ENCODE measurements at places on chromosomes 7 and 10.

DNA sequence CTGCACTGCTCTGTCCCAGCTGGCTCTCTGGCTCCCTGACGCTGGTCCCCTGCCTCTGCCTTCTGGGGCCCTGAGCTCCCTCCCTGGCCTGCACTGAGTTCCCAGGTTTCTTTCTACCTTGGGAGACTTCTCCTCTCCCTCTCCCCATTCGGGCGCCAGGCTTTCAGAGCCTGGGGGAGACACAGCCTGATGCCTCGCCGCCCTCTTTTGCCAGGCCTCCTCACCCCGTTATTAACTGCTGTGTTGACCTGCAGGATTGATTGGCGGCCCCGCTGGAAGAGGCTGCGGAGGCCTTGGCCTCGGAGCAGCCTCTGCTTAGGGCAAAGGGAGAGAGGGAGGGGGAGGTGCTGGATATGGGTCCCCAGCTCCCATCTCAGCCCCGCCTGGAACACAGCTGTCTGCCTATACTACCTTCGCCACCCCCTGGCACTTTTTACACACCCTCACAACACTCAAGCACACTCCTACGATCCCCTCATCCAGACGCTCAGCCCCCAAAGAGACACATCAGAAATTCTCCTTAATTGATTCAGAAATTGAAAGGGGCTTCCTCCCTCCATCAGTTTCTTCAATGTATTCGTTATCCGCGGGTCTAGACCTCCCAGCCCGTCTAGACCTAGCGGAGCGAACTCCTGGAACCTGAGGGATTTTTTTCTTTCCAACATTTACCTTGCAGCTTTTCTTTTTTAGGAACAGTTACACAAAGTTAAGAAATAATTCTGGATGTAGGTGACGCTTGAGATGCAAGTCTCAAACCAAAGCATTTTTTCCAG lies 7.1 kb upstream of the PAX2 start:
- DNase-seq: no peak

GRCh38 chr10:129203819-129204218 lies 263.2 kb upstream of the MGMT start:
- no peak for DNase-seq

GRCh38 chr10:67606572-67606971 lies 89.4 kb downstream of the CTNNA3 start:
- DNase-seq: peak; percentile 62

DNA sequence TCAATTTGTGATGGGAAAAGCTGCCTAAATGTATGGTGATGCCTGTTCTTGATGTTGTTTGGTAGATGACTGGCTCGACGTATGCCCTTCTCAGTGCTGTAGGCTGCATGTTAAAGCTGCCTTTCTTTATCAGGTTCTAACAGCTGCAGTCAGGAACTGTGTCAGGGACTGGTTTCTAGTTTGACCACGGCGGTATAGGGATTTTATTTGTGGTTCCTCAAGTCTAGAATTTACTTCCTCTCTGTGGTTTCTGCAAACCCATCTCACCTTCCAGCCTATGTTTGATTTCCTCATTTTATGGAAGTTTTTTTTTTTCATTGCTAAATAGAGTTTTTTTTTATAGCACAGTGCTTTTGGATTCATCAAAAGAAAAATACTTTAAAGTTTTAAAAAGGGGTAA lies 26.5 kb downstream of the LMTK2 start:
- peak; percentile 41 for DNase-seq

GRCh38 chr10:9819756-9820494 lies 1197.7 kb upstream of the CELF2 start:
- no peak for DNase-seq

DNA sequence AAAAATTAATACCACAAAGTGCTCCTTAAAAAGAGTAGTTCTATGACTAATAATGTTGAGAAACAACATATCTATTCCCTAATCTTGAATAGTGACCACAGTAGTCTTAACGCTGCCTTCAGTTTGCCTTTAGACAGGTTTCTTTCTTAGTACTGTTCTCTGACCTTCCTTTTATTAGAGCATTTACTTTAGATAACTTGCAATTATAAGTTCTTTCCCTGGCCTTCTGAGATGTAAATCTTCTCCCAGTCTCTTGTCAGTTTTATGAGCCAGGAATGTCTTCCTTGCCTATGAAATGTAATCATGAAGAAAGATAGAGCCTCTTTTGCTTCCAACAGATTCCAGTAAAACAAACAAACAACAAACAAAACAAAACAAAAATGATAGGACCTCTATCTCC lies 1119.8 kb upstream of the LRRTM3 start:
- no peak for DNase-seq

- no peak for DNase-seq
These were observed 17.3 kb upstream of the INPP5A start for GRCh38 chr10:132520177-132520811.

GRCh38 chr10:100009283-100009792 lies 409 bp downstream of the DNMBP start:
- DNase-seq: peak; percentile 68

GRCh38 chr10:61417661-61418060 lies 35.5 kb downstream of the TMEM26 start:
- no peak for DNase-seq

- DNase-seq: no peak
These were observed 119.7 kb downstream of the ABLIM1 start for GRCh38 chr10:114538181-114538906.

DNA sequence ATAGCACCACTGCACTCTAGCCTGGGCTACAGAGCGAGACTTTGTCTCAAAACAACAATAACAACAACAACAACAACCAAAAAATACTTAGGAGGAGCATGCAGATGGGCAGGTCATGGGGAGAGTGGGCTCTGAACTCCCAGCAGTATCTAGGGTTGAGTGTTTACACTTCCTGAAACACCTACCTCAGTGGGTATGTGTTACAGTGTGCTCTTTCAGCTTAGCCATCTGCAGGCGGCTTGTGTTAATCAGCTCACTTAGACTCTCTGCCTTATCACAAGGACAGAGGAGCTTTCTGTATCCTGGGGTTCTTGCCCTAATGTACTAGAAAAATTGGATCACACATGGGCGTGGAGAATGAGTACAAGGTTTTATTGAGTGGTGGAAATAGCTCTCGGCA lies 340.2 kb downstream of the KIF20B start:
- DNase-seq: no peak

- DNase-seq: no peak
These were observed 23.5 kb upstream of the WAPL start for GRCh38 chr10:86545101-86545500.

DNA sequence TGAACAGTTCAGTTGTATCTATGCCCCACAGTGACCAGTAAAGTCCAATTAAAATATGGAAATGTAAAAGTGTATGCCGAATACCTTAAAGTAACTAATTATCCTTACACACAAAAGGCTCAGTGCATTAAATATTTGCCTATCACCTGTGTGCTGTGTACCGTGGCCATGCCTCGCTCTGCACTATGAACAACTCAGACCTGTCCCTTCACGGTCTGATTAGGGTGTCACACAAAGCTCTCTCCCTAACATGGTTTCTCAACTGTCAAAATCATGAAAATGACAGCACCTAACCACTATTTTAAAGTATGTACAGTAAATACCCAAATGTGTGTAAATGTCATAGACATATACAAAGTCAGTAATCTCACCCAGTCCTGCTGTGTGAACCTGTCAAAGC lies 43.1 kb downstream of the STK17A start:
- DNase-seq: no peak

DNA sequence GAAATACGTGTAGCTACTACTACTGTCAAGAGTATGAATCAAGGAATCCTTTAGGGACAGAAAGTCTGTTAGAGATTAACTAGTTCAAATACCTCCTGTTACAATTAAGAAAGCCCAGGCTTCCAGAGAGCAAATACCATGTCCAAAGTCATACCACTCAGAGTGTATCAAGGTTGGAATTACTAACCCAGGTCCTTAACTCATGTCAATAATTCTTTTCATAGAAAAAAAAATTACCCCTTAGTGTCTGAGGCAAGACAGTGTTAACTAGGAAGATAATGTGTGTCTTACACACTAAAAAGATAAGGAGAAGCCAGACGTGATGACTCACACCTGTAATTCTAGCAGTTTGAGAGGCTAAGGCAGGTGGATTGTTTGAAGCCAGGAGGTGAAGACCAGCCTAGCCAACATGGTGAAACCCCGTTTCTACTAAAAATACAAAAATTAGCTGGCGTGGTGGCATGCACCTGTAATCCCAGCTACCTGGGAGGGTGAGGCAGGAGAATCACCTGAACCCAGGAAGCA lies 423.4 kb downstream of the SORCS1 start:
- DNase-seq: no peak

DNA sequence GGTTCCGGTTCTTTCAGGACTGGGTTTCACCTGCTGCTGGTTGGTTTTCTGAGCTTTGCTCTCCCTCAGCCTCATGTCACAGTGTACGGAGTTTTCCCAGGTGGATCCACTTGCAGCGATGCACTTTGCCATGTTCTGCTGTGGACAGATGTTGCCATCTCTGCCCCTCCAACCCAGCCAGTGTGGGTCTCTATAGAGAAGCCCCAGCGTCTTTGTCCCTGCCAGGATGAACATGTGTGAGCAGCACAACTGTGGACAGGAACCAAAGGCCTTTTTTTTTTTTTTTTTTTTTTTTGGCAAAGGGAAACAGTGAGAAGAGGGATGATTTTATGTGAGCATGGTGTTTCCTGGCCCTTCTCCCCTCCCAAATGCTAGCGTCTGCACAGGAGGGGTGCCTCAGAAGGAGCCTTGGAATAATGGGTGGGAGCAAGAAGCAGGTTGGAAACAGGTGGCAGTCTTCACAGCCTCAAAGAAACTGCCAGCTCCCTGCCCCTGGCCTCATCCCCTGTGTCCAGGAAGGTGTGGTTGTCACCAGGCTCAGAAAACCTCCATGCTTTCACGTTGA lies 106.5 kb downstream of the RPS24 start:
- no peak for DNase-seq

GRCh38 chr10:120634659-120635058 lies 177.6 kb downstream of the PLPP4 start:
- peak; percentile 2 for DNase-seq

DNA sequence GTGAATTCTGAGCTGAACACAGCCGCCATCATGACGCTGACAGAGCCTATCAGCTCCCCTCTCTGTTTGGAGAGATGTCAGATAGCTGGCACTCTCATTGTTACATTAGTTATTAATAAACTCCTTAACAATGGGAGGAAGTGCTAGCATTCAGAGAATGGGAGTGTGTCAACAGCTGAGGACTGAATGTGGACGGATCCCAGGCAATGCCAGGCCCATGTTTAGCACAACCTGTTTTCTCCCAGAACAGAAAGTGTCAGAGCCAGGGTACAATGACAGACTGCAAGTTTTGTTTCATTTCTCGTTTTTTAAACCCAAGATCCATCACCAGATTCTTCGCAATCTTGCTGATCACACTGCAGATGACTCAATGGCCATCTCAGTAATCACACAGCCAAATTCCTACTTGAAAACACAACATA lies 99.6 kb downstream of the PRPF18 start:
- DNase-seq: no peak

- DNase-seq: peak; percentile 93
These were observed 26.3 kb downstream of the DNMBP start for GRCh38 chr10:99983280-99983988.

- DNase-seq: no peak
These were observed 43.4 kb upstream of the PTN start for GRCh38 chr7:137386966-137387365.

DNA sequence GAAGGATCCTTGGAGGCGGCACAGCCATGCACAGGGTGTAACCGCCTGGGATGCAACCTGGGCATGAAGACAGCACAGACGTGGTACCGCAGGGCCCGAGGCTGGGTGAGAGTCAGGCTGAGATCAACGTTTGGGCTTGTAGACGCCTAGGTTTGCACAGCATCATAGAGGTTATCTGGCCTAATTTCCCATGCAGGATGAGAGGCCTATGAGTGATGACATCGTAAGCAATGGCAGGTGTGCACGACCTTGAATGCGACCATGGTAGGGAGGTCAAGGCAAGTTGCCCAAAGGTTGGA lies 7.5 kb downstream of the CALML3 start:
- DNase-seq: no peak

GRCh38 chr10:118110750-118111149 lies 64.0 kb upstream of the RAB11FIP2 start:
- DNase-seq: no peak

DNA sequence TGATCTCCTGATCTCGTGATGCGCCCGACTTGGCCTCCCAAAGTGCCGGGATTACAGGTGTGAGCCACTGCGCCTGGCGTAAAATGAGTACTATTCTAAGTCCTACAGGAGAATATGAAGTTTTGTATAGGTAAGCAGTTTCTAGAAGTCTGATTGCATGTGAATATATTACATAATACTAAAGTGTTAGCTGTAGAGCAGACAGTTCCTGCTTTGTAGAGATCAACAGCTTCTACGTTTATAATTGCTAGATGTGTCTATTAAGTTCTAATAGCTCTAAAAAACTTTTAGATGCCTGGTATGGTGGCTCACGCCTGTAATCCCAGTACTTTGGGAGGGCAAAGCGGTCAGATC lies 8.5 kb downstream of the CRCP start:
- no peak for DNase-seq

- no peak for DNase-seq
These were observed 13.7 kb upstream of the SLC18A3 start for GRCh38 chr10:49596493-49596809.

DNA sequence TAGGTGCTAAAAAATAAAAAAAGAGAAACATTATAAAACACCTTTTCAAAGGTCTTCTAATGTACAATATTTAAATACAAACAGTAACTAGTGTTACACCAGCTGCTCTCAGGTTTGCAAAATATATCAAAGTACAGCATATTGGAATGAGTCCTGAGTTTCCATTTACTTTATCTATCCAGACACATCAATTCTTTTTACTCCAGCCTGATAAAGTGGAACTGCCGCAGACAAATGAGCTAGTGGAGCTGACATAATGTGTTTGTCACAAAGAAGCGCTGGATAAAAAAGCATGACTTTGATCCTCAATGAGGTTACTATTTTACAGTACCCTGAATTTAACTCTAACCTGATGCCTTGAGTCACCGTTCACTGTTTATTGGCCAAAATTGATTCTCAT lies 1243.1 kb downstream of the GATA3 start:
- DNase-seq: no peak

DNA sequence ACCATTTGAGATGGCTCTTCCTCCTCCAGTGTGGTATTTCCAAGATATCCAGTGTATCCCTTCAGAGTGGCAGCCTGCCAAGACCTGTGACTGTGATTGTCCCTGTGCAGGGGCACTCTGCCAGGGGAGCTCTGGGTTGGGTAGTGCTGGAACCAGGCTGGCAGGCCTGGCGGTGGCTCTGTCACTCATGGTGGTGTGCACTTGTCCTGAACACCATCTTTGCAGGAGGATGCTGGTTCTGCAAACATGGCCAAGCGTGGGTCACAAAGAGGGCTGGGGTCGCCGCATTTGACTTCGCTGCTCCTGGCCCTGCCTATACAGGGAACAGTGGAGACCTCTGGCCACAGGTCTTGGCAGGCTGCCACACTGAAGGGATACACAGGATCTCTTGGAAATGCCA lies 205.2 kb downstream of the PRPF18 start:
- no peak for DNase-seq

DNA sequence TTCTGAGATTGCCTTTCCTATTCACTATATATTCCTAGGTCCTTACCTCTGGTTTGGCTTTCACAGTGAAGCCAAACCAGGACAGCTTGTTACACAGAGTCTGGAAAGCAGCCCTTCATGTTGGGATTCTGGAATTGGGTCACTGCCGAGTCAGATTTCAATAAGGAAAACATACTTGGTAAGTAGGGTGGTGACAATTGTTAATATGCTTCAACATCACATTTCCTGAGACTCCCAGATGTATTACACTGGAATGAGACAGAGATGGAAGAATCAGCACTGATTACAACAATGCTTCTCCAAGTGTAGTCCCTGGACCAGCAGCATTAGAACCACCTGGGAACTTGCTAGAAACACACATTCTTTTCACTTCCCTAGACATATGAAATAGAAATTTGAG lies 268.9 kb upstream of the SEMA3C start:
- DNase-seq: no peak

- DNase-seq: no peak
These were observed 2.2 kb downstream of the KMT2E start for GRCh38 chr7:105016068-105016708.

All from ELR (cell line).